Right hindlimb (tissue), 1 donor: ENCODE measurements at places on chromosomes 5 and 9.
A peak's percentile ranks its signal among the peaks of the same experiment; 100 is the strongest.

DNA sequence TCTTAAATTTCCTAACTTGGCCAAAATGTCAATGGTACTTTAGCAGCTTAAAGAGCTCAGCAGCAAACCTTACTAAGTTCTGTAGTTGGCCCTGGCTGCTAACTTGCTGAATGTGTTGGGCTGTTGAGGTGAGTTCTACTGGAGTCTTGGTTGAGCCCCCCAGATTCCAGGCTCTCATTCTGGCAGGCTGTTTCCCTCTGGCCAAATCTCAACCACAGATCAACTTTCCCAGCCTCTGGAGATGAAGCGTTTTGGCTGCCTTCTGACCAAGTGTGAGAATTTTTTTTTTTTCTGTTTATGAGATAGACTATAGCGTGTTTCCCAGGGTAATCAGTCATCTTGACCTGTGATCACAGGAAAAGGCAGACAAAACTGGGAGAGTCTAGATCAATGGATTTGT, 343.7 kb downstream of the EBF1 start:
- DNase-seq, result peak; percentile 38

DNA sequence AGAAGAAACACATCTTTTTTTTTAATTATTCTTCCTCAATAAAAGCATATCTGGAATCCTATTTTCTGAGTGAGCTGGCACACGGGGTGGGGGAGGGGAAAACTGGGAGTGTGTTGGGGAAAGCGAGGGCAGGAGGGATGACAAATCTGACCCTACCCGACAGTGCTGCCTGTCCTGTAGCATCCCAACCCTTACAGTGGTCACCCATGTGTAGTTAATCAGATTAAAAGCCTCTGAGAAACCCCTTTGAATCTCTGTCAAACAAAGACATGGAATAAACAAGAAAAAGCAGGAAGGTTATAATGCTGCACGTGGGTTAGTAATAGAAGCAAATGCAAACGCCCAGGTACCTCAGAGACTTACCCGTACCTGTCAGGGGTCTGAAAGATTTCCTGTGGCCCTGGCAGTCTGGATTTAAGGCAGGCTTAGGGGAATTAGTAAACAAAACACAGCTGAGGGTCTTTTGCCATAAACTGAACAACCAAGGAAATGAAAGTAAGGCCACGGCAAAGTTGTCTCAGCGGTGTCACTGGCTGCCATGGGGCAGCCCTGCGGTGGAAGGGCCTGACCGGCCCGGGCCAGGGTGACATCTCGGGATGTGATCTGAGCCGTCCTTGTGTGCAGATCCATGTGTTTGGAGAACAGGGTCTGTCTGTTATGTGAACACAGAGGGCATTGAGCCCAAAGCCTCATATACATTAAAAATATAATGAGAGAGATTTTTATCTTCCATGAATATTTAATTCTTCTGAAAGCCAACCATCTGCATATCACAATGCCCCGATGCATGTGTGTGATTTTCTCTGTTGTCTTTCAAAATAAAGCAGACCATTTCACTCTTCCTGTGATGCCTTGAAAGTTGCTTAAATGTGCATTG, 308.2 kb downstream of the ZNF608 start:
- no peak for DNase-seq

GRCh38 chr5:157113002-157113401, 4.2 kb upstream of the HAVCR2 start:
- DNase-seq, result peak; percentile 40

GRCh38 chr5:127826011-127826410, 122.8 kb downstream of the CCDC192 start:
- no peak for DNase-seq
